Astrocyte of the spinal cord (primary cell): ENCODE measurements at places on chromosomes 11 and 22.
A peak's percentile ranks its signal among the peaks of the same experiment; 100 is the strongest.

GRCh38 chr11:96045622-96046456 is 121.9 kb upstream of the MTMR2 start:
- peak; percentile 86 for DNase-seq

- DNase-seq: peak; percentile 68
Measured at GRCh38 chr11:65426839-65427690, 4.5 kb downstream of the NEAT1 start.

DNA sequence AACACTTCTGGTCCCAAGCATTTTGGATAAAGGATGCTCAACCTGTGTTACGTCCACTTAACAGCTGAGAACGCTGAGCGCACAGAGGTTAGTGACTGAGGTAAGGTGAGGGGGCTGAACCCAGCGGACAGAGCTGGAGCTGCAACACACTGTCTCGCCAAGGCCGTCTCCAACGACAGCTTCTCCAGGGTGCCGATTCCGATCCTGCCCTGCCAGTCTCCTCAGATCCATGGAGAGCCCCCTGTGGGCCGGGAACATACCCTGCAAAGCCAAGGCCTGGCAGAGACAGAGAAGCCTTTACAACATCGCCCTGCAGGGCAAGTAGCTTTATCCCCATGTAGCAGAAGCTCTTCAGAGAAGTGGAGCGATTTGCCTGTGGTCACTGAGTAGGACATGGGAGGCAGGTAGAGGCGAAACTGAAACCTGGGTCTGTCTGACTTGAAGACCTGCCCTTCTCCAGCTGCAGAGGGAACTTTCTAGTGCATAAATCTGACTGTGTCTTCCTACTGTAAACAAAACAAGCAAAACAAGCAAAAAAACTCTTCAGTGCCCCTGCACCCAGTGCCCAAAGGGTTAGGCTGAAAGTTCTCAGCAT is 72.8 kb downstream of the SCUBE1 start:
- no peak for DNase-seq

GRCh38 chr22:43867839-43868635 is 5.7 kb upstream of the SULT4A1 start:
- peak; percentile 66 for DNase-seq

DNA sequence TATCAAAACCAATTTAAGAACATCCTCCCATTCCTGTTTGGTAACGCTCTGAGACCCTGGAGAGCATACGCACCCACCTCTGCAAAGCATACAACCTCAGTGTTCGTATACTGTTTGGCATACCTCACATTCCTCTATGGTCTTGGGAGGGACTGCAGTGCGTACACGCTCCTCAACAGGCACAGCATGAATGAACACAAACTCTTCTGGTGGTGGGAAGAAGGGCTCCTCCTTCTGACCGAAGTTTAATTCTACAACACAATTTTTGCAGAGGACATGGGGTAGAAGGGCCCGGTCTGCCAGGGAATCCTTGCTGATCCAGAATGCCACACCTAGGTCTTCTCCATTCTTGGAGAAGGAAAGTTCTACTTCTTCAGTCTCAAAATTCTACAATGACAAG is 5.3 kb downstream of the HNRNPUL2 start:
- peak; percentile 39 for DNase-seq

GRCh38 chr22:45731798-45732495 is 60.3 kb downstream of the ATXN10 start:
- DNase-seq: peak; percentile 62

DNA sequence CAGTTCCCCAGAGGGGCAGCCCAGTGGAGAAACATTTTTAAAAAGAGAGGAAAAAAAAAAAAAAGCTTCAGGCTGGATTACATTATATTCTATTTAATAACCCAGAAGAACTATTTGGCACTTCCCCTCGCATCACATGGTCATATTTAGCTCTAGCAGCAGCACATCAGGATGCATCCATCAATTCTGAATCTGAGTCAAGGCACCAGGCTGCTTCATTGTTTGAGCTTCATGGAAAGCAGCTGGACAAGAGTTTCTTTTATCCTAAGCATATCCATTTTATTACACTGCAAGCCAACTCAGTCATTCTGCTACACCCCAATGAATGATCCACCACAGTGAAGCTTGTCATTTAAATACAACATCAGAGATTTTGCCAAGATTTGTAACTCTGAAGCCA is 10.0 kb downstream of the SPTY2D1 start:
- DNase-seq: no peak

DNA sequence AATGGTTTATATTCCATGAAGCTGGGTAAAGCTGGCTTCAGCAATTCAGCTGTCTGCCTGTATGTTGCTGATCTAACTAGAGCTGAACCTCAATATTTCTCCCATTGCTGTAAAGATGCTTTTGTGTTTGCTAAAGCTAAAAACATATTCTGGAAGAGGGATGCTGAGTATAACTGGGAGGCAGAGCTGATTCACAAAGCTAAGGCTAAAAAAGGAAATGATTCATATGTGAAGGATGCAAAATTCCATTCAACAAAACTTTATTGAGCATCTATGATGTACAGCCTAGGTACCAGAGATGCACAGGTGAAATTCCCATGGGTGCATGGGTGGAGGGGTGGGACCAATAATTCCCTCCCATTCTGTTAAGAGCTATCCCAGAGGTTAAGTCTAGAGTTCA is 193.9 kb downstream of the KIF18A start:
- peak; percentile 39 for DNase-seq

DNA sequence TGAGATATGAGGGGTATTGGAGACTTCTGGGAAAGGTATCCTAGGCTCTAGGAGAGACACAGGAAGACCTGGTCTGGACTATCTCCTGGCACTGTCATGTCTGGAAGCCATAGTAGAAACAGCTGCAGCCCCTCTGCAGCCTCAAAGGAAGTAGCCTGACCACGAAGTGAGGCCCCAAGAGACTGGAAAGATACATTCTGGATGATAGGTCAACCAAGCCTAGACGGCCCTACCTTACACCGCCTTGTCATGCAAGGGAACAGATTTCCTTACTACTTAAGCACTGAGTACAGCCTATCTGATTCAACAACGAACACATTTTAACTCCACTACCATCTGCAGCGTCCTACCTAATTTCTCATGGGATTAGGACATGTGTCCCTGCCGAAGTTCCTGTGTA is 31.1 kb downstream of the UQCR10 start:
- DNase-seq: no peak

DNA sequence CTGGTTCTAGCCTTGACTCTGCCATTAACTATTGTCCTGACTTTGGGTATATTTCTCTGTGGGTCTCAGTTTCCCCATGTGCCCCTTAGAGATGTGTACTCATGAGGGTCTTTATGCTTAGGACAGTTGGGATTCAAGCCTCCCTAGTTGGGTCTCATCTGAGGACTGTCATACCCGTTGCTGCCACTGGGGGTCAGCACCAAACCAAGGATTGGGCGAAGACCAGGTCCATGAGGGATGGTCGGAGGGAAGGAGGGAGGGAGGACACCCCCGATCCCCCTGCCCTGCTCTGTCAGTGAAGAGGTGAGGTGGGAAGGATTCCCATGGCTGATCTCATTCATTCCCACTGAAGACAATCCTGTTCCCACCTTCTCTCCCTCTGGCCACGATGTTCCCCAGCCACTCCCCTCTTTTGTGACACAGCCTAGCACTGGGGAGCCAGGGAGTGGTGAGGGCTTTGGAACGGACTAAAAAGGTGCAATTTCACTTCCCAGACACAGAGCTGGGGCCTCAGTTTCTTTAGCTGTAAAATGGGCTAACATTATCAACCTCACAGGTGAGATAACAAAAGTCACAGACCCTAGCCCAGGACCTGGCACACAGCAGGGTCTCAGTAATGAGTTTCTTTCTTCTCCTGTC is 12.4 kb upstream of the KLHL35 start:
- DNase-seq: peak; percentile 40

- DNase-seq: no peak
Measured at GRCh38 chr11:46176421-46176820, 55.2 kb upstream of the PHF21A start.

- DNase-seq: no peak
Measured at GRCh38 chr11:111663820-111664219, 61.6 kb downstream of the SIK2 start.

DNA sequence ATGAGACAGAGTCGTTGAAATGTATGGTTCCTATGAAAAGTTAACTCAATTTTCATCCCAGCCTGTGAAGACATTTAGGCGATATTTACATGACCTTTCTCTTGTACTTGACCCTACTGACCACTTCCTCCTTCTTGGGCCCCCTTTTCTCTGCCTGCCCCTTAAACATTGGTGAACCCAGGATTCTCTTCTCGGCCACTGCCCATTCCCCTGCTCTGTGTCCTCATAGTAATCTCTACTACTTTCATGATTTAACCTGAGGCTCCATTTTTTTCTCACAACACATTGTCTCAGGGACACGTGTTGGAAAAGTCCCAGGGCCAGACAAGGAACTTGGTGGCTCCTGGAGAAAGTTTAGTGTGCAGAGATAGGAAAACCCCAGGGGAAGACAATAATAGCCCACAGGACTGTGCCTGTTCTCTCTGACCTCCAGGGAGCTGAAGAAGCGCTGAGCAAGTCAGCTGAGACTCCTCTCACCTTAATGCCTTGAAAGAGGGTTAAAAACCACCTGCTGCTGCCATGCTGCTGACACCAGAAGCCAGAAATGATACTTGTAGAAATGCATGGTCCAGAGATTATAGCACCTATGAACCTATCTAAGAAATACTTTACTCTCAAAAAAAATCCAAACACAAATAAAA is 42.5 kb upstream of the SPATA19 start:
- no peak for DNase-seq

DNA sequence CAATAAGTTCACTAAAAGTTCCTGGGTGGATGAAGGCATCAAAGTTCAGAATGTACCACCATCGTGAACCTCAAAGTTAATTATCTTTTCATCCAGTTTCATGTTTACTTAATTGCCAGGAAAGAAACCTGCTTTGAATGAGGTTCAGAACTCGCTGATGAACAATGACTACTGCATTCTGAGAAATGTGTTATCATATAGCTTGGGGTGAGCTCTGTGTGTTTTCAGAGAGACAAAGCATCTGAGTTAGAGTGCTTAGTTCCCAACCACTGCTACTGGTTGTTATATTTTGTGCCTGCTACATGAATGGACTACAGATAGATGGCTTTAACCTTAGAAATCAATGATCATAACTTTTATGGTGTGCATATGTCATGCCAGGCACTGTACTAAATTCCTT is 1131.0 kb downstream of the DLG2 start:
- DNase-seq: no peak

DNA sequence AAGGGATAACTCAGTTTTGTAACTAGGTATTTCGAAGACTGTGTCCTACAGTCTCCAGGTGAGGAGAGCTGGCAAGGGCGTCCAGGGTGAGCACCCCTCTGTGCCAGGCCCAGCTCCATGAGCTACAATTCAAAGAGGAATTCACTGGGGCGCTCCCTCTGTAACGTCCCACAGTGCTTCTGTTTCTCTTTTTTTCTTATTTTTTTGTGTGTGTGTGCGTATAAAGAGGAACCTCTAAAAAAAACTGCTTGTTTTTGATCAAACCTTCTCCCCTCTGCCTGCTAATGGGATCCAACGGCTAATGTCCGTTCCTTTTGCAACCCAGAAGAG is 17.1 kb downstream of the ASCC2 start:
- DNase-seq: no peak
